NK-92 treated with Interleukin-12 subunit alpha and Interleukin-12 subunit beta, amount 100 ng/mL, for 24 hours (cell line): ENCODE measurements at places on chromosomes 2 and 18.

DNA sequence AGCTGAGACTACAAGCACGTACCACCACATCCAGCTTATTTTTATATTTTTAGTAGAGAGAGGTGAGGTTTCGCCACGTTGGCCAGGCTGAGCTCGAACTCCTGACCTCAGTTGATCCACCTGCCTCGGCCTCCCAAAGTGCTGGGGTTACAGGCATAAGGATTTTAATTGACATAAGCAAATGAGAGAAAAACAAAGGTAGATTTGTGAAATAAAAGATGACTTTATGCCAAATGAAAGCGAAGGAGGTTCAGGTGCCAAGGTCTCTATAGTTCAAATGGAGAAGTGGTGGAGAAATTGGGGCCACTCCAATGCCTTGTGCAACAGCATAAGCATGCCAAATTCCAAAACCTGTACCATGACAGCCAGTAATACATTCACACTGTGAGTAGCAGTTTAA, 180.6 kb downstream of the MREG start:
- DNase-seq, result no peak

- no peak for DNase-seq
Measured at GRCh38 chr2:240192661-240193060, 52.2 kb upstream of the OTOS start.

DNA sequence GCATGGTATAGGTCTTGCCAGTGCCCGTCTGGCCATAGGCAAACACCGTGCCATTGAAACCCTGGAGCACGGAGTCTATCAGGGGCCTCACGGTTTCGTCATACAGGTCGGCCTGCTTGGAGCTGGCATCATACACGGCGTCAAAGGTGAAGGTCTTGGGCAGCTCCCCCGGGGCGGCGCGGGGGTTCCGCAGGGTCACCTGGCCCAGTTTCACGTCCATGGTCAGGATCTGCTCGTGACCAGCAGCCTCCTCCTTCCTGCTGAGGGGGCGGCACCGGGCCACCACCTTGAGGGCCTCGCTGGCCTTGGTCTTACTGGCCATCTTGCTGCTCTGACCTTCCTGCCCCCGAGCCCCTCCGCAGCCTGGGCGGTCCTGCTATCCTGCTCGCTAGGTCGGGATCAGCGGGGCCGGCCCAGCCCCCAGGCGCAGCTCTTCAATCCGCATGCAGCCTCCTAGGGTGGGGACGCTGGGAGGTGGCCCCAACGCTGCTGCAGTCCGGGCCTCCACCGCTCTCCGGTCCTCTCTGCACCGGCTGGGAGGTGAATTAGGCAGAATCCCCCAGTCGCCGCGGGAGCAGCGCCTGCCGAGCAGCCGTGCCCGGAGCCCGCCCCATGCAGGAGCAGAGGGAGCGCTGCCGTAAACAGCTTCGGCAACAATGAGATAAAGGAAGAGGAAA, 563 bp downstream of the KIF3C start:
- no peak for DNase-seq

DNA sequence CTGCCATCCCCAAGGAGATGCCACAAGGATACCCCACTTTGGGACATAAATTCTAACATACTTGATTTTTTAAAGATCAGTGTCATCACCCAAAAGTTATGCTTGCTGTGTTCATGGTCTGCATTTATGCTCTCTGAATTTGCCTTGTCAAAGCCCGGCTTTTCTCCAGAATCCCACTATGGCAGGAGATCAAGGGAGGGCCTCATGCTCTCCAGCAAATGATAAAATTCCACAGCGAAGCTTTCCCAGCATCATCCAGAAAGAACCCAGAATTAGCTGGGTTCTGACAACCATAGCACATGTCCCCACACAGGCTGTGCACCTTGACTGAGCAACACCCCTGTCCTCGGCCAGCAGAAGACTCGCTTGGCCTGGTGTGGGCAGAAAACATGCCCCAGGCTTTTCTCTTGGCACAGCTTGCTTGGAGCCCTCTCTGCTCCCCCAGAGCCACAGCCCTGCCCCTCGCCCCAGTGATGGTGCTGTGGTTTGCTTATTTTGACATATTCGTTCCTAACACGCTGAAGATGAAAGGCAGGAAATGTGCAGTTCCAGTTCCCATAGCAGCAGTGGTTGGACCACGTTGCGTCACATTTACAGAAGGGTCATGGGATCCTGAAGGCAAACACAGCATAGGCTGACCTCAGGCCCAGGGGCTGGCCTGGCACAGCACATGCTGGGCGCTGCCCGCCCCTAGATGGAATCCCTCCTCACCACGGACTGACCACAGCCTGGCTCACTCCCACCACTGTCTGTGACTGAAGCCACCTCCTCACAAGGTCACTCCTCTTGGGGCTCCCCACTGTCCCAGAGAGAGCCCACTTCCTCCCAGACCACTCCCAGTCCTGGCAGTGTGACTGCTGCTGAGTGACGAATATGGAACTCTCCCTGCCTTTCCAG, 14.1 kb upstream of the CHRNA1 start:
- DNase-seq, result no peak

GRCh38 chr2:27428978-27429541, 629 bp downstream of the NRBP1 start:
- DNase-seq, result peak; percentile 68

- no peak for DNase-seq
Measured at GRCh38 chr2:234861841-234862735, 89.7 kb upstream of the SH3BP4 start.

DNA sequence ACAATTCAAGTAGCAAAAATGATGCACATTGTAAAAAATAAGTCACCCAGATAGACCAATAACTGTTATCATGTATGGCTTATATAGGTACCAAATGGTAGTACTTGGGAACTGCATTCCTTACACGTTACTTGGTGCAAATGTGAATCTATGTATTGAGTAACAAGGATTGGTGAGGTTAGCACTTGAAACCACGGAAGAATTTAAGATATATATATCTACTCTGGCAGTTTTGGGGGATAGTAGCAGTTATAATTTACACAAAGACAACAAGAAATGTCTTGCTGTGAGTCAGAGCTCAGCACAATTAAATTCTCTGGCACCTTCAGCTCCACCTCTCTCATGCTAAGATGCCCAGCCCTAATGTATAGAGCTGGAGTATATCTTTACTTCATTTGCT, 359.4 kb upstream of the RAB12 start:
- no peak for DNase-seq

GRCh38 chr2:136394136-136395060, 276.4 kb upstream of the CXCR4 start:
- no peak for DNase-seq

DNA sequence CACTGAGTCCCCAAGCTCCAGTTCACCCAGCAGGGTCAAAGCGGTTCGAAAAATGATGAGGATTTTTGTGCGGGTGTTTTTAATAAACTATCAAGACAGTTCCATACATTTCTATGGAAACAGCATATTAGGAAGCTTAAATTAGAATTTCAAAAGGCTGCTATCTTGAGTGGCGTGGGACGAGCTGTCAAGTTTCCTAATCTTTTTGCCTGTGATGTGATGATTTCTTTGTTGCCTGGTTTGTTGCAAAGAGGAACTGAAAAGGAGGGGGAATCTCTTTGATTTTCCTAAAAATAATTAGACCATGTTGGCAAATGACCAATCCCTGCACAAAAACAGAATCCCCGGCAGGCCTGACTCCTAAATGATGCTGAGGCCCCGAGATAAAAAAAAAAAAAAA, 66.1 kb upstream of the ATG16L1 start:
- DNase-seq, result no peak

DNA sequence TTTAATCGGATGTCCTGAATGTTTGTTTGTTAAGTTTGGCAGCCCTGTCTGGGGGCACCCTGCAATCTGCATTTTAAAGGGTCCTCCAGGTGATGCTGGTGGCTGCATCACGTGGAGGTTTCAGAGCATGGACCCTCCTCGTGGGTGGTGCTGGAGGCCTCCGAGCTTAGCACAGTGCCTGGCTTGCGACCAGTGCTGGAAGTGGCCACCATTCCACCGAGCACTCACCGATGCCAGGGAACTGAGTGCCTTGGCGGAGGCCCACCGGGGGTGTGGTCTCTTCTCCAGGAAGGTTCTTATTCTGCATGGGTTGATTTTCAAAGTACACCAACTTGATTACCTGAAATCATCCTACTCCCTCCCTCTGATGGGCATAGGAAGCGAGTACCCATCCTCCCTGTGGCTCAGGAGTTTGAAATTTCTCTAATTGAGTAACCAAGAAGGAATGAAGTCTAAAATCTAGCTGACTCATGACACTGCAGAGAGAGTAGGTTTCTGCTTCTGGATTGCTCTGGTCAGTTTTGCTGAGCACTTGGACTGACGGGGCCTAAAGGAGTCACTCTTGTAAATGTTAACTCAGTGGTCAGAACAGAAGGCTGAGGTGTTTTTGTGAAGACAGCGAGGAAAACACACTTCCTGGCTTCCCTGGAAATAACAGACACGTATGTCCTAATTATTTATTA, 58.1 kb upstream of the SLC66A3 start:
- DNase-seq, result no peak

DNA sequence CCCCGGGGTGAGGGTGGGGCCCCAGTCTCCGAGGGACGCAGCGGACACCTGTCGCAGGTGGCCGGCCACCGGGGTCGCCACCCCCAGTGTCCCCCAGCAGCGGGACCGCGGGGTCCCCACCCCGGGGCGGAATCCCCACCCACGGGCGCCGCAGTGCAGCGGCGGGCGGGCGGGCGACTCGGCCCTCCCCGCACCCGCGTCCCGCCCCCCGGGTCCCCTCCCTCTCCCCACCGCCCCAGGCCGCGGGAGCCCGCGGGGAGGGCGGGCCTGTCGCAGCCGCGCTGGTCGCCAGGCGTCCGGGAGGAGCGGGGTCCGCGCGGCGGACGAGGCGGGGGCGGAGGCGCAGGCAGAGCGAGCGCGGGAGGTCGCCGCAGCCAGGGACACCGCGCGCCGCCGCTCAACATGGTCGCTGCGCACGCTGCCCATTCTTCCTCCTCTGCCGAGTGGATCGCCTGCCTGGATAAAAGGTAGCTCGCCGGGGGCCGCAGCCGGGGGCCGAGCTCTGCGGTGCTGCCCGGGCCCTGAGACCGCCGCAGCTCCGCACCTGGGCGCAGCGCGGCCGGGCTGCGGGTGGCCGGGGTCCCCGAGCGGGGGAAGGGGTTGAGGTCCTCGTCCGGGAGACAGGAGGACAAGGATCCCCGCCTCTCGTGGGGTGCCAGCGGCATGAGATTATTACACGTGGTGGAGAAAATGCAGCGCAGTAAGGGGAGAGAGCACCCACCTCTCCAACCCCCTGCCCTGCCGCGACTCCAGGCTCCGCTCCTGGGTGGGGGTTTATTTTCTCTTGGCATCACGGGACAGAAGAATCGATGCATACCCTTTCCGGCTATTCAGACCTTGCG, at the start of gene RAPGEF4:
Gene RAPGEF4, plus strand, starts transcription at position 264 of the 842 bp plus-strand sequence. Its CDS starts 139 bp downstream, at position 403.
- DNase-seq, result no peak

- peak; percentile 28 for DNase-seq
Measured at GRCh38 chr18:75211953-75212750, 1.6 kb downstream of the TSHZ1 start.

GRCh38 chr2:120468136-120468535, 122.2 kb downstream of the INHBB start:
- no peak for DNase-seq

DNA sequence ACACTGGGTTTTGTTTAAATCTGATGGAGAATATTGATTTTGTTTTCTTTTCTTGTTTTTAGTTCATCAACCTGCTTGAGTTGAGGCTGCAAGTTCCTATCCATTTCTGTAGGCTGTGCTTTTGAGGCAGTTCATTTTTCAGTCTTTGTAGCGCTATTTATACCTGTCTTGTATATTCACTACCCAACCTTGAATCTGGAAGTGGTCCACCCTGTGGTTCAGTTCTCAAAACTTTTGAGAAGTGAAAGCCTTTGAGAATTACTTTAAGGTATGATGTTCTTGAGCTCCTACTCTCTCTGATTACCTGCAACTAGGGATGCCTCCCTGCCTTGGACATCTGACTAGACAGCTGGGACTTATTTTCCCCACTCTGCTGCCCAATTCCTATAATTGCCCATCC, 53.5 kb upstream of the KCNE4 start:
- no peak for DNase-seq

- DNase-seq, result no peak
Measured at GRCh38 chr2:151261977-151262291, 271 bp upstream of the RBM43 start.

DNA sequence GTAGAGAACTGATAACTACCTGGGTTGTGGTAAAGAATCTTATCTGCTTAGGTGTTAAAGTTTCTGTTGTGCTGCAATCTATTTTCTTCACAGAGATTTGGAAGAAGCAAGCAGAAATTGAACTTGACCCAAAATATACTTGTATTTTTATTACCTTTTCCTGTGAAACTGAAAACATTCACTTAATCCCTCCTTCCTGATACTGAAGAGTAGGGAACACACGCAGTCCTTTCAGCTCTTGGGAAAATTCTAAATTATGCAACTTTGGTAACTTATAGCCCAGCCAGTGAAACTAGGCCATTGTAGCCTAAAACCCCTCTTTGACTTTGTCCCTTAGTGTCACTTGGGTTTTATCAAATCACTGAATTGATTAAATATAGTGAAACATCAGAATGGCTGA, 128.4 kb upstream of the MEIS1 start:
- DNase-seq, result no peak

DNA sequence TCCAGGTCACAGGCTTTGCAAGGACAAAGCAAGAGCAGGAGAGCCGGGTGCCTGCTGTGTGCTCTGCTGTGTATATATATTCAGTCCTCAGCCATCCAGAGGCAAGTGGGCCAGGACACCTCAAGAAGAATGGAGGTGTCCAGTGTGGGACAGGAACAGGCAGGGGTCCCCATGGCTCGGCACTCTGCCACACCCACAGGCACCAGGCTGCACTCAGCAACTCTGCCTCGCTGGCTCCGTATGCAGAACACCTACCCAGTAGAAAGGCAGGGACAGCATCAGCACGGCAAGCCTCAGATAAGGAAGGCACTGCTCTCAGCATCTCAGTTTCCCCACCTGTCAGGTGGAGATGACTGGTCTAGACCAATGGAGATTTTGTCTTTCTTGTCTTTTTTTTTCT, 57.8 kb downstream of the DNMT3A start:
- no peak for DNase-seq

GRCh38 chr2:208179028-208179609, 10.7 kb downstream of the C2orf80 start:
- no peak for DNase-seq

DNA sequence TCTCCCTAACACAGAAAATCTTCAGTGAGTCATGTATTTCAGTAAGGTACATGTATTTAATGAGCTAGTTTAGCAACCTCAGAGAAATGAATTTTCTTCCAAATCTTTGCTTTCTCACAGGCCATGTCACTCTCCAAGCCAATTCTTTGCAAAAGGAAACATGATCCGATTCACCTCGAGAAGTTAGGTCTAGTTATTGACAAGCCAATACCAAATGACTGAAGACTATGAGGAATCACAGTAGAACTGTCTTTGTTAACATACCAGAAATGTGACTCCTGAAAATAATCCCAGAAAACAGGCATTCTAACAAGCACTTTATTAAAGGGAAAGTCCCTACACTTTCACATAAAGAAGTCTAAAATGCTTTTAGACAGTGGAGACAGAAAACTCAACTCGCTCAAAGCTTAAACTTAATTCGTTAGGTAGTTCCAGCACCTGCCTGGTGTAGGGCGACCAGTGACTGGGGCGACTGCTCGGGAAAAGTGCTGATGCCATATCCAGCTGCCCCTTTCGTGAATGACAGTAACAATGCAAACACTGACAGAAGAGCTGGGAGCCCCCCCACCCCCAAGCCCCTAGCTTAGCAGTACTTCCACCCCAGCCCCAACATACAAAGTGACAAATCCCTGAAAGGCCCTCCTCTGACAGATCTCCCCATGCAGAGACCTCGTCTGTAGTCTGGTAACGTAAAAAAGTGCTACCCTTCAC, 1.8 kb downstream of the MEMO1 start:
- DNase-seq, result peak; percentile 8

GRCh38 chr2:188902901-188903491, 71.2 kb upstream of the COL3A1 start:
- DNase-seq, result no peak
